Fibroblast of pulmonary artery (primary cell): ENCODE measurements at places on chromosomes 4 and X.

GRCh38 chrX:153560000-153560399 is 38.9 kb downstream of the CCNQ start:
- DNase-seq: peak; percentile 13

DNA sequence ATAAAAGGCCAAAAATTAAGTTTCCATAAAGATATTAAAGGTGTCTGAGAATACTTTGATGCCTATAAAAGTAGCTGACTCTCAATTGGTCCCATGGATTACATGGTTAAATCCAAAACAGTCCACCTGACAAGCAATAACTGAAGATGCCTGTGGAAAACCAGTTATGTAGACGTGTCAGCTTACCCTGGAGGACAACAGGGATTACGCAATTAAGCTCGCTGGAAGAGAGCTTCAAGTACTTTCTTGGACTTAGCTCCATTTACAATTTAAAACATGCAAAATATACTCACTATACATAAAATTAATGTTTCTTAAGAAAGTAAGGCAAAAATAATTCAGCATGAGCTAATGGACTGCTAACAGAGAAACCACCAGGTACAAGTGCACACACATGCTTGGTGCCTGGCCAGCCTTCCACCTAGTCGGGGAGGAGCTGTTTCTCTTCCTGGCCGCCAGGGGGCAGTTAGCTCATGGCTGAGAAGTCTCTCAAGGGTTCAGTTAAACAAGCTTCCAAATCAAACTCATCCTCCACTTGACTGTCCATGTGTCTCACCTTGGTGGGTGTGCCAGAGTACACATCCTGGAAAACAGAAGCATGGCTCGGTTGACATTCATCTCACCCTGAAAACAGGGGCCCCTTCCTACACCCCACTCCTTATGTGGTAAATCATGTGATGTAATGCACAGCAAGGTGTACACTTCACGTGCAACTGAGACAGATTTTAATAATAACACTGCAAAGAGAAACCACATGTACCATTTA is 9.2 kb upstream of the FAM53A start:
- DNase-seq: peak; percentile 84

DNA sequence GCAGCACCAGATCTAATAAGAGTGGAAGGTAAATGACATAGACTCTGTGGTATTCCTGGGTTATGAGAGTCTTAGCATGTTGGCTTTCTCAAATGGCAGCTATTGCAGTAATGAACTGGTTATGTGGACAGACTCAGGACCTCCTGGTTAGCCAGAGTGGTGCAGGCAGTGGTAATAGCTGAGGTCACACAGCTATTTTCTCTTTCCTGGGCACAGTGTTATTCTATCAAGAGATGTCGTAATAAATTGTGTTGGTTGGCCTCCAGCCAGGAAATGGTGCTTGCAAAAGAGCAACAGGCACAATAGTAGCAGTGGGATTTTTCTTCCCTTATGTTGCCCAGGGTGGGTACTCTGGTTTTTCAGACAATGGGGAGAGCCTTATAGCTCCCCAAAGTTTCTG is 279.2 kb upstream of the FGF16 start:
- peak; percentile 50 for DNase-seq

DNA sequence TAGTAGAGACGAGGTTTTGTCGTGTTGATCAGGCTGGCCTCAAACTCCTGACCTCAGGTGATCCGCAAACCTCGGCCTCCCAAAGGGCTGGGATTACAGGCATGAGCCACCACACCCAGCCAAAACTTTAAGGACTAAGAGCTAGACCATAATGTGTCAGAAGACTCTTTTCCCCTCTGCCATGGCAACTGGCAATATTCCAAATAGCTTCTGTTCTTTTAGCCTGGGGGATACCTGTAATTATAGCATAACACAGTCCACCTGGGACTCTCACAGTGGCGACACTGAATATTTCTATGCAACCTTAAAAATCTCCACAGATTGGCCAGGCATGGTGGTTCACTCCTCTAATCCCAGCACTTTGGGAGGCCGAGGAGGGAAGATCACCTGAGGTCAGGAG is 45.5 kb upstream of the RBM47 start:
- no peak for DNase-seq

DNA sequence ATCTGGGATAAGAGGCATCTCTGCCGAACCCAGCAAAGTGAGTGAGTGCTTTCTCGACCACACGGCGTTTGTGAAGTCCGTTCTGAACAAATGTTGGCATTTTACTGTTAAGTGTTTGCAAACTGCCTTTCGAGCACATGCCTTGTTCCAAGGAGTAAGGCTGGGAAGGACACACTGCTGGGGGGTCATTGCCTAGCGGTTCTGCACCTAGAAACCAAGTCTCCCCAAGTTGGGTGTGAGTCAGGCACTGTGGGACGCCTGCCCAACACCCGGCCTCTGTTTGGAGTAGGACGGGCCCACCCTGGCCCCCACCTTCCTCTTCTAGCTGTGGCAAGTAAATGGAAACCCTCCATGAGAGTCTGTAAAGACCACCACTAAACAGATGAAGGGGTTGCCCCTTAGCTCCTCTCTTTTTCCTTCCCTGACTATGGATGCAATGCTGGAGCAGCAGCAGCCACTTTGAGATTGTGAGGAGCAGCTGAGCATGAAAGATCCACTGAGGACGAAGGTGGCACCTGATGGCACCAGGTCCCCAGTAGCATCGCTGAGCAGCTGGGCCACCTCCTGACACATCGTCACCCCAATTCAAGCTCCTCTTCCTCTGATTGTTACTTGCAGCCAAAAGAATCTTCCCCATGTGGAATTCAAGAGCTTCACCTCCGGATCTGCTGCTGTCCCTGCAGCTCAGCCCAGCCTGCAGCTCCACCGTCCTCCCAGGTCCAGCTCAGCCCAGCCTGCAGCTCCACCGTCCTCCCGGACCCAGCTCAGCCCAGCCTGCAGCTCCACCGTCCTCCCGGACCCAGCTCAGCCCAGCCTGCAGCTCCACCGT is 6.3 kb downstream of the CPLX1 start:
- DNase-seq: no peak
